ENCODE measurements at places on chromosomes 5 and 9.

DNA sequence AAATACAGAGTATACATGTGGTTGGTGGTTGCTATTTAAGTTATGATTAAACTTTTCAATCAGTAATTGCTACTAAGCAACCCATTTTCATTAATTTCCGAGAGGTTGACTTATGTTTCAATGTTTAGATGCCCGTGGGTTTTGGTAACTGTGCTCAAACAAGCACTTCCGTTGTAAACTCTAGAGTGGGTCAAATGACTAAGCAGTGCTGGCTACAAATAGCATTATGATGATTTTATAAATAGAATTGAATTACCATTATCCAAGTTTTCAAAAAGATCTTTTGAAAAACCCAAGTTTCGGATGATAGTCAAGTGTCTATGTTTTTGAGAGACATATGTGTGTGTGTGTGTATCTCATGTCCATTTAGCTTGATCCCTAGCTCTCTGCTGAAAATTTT lies 2369.4 kb upstream of the ACO1 start:
- no peak for DNase-seq

DNA sequence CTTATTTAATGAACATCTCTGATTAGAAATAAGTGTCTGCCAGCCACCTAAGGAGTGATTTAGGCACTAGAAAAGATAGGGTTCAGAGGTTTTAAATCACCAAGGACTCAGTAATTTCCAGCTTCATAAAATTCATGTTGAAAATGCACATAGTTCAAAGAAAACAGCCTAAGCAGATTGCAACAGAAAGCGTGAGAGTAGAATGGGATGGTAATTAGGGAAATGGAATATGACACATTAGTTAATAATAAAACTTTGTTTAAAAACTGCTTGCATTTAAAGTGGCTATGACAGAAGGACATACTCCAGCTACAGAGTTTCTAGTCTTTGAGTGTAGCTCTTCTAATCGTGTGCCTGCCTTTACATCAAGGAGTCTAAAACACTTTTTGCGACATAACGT lies 490.8 kb downstream of the TLE4 start:
- no peak for DNase-seq

- DNase-seq: no peak
Measured at GRCh38 chr9:121725008-121725775, 73.8 kb downstream of the DAB2IP start.

DNA sequence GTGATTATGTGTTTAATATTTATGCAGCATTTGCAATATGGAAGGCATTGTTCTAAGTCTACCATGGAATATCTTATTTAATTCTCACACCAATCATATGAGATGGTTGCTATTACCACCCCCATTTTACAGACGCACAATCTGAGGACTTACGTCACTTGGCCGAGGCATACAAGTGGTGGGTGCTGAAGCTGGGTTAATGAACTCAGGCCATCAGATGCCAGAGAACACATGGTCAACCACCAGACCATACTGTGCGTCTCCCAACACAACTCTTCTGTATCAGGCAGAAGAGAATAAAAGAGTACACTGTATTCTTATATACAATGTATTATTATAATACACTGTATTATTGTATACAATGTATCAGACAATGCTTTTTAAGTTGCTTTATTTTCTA lies 59.5 kb downstream of the ZNF366 start:
- no peak for DNase-seq

DNA sequence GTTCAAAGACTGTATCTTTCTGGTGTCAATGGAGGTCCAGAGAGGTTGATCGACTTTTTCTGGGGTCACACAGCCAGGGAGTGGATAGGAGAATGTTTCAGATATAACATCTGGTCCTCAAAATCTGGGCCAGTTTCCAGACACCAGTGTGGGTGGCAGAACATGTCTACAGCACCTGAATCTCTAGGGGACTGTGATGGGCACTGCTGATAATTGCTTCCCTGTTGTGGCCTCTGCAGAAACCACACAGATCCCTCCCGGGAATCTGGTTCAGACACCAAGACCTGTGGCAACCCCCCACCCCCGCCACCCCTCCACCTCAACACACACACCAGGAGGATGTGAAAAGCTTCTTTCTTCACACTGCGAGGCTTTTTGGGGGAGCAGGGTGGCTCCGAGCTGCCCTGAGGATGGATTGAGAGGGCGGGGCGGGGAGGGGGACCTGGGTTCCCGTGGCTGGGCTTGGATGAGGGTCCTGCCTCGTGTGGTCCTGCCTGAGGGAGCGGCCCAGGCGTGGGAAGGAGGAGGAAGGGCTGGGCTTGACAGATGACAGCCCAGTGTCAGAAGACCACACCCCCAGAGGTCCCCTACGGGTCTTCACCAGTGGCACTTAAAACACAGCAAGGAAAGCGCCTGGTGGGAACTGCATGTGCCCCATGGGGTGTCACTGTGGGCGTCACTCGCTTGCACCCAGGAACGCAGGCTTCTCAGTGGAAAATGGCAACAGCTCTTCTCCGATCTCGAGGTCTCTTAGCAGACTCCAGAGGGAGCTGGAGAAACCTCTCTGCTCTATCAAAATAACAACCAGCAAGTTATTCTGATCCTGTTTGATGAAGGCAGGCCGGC lies 55.2 kb downstream of the TRIP13 start:
- DNase-seq: no peak

- DNase-seq: no peak
Measured at GRCh38 chr9:121485623-121486022, 14.0 kb downstream of the GGTA1 start.

- no peak for DNase-seq
Measured at GRCh38 chr5:167614294-167615021, 677.0 kb upstream of the WWC1 start.

DNA sequence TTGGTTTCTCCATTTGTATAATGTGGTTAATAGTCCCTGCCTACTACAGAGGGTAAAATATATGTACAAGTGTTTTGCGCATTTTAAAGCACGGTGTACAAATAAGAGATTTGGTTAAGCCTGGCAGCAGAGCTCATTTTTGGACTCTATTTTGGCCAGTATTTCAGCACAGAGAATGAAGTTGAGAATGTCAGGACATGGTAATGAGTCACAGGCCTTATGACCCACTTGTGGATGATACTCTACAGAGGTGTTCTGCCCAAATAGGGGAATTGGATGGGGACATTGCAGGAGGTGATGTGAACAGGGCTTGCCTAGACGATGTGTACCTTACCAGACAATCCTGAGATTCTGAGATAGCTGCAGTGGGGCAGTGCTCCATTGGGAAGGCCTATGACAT lies 50.6 kb downstream of the MELK start:
- DNase-seq: no peak

DNA sequence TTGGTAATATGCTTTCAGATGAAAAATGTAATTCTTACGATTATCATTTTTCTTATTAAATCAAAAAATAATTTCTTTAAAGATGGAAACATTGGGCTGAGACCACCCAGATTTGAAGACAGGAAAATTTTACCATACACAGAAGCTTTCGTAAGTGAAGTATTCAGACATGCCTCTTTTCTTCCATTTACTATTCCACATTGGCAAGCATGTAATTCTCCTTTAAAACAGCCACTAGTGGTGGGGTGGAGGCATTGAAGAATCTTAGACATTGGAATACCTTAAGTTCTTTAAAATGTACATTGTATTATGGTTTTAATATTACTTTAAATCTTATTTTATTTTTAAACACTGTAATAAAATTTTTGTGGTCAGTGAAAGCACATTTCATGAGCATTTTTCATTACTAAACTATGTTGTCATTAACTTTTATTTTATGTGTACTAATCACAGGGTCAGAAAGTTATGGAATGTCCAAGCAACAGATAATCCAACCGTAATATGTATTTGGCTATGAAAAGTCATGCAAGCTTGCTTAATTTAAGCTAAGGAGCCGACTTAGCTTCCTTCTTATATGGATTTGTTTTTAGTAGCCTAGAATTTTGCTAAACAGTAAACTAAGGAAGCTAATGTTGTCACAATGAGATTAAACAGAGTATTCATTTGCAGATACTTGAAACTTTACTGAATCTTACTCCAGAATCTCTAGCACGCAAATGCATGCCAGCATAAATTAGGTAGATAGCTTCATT lies 97.4 kb upstream of the ALDH1A1 start:
- DNase-seq: no peak

DNA sequence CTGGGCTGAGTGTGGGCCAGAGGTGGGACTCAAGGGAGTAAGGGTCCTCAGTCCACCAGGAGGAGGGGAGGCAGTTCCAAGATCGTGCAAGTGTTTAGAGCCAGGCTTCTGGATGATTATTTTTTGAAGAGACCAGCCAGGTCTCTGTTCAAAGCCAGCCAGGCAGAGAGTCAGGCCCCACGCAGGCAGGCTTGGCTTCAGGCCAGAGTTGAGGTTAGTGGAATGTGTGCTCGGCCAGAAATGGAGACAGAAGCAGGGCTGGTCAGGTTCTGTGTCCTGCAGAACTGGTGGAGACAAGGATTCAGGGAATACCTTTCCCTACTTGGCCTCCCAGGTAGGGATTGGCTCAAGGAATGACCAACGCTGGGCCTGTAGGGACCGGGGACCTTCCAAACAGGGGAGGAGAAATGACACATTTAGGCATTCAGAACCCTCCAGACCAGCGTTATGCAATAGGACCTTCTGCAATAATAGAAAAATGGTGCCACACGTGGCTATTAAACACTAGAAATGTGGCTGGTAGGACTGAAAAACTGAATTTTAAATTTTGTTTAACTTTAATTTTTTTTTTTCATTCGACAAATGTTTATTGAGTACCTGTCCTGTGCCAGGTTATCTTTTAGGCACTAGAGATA lies 106.2 kb downstream of the CMYA5 start:
- DNase-seq: no peak

GRCh38 chr9:92164490-92164889 lies 49.3 kb upstream of the SPTLC1 start:
- DNase-seq: no peak

- no peak for DNase-seq
Measured at GRCh38 chr5:53642061-53642460, 81.6 kb downstream of the NDUFS4 start.

- no peak for DNase-seq
Measured at GRCh38 chr5:17735761-17736160, 101.5 kb downstream of the TAF11L14 start.

- DNase-seq: no peak
Measured at GRCh38 chr5:148817606-148818005, 8.8 kb upstream of the ADRB2 start.

DNA sequence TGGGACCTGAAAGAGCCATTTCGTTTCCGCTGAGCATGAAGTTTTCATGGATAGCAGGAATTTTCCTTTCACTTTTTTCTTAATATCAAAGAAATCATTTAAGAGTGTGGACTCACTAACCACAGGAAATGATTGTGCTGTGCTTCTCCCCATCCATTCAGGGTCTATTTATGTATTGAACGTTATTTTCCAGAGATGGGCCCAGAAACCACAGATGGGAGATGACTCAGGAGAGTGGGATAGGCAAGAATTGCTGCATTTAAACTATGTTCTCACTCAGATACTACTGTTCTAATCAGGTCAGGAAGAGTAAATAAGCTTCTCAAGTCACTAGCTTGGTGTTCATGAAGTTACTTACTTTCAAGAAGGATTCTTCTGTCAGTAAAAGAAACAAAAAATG lies 763.8 kb downstream of the DTWD2 start:
- DNase-seq: no peak

DNA sequence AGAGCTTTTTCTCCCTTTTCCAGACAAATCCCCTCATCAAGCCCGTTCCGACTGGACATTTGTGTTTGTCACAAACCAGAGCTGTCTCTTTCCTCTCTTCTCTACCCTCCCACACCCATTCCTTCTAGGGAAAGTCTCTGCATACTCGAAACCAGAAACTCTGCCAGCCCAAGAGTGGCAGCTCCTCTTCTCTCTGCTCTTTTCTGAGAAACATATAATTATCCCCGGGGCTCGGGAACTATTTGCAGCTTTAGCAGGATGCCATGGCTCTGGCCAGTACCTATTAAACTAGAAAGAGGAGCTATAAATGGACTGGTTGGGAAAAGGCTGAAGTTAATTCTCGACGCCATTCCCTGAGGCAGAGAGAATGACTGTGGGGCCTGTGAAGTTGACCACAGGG lies 82.6 kb downstream of the SH3PXD2B start:
- DNase-seq: no peak

- DNase-seq: no peak
Measured at GRCh38 chr9:134546246-134546731, 95.3 kb upstream of the COL5A1 start.

DNA sequence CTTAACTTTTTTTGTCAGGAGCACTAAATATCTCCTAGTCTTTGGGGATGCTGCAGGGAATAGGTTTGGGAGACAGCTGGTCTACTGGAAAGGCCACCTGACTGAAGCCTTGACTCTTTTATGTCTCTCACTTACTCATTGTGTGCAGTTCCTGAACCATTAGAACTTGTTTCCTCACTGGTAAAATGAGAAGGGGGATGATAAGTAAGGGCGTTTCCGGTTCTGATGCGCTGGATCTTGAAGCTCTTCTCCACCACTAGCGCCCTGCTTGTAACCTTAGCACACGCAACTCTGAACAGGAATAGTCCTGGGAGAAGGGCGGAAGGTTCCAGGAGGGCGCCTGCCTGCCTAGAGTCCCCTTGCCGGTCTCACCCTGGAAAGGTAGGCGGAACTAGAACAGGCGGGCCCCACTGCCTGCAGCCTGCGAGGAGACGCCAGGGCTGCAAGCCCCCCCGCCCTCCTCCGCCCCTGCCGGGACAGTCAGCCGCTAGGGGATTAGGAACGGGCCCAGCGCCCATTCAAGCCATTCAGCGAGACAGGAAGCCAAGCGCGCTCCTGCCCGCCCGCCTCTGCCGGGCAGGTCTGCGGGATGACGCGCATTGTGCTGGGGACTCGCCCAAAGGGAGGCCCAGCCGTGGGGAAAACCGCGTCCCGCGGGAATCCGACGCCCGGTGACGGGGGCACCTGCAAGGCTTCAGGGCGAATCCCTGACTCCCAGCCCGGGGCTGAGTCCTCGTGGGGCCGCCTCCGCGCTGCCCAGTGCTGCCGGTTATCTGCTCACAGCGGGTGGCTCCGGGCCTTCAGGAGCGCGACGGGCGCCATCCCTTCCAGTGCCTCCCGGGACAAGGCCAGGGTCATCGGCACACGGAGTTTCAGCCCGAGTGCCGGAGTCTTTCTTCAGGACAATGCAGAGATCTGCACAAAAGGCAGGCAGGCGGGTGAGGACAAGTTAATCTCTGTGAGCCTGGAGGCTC lies 44.0 kb upstream of the XPA start:
- peak; percentile 74 for DNase-seq

DNA sequence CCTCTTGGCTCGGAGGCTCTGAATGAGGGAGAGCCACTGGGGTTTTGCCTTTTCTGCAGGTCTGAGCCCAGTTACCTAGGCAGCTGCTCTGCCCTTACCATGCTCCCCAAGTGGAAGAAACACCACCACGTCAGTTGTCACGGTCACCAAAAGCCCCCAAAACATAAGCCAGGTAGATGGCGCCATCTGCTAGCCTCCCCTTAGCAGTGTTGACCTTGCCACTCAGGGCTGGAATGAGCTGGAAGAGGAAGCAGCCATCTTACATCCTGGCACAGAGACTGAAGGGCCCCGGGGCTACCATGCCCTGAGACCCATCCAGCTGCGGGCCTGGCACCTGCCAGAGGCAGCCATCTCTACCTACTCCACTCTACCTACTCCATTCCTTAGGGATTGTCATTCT lies 7.4 kb downstream of the ZER1 start:
- DNase-seq: no peak

- DNase-seq: no peak
Measured at GRCh38 chr9:127684576-127684975, 22.2 kb upstream of the CFAP157 start.

Data from type B pancreatic cell (in vitro differentiated cells).